Activated CD4-positive, CD25-positive, alpha-beta regulatory T cell (primary cell): ENCODE measurements at places on chromosomes 6 and 20.

DNA sequence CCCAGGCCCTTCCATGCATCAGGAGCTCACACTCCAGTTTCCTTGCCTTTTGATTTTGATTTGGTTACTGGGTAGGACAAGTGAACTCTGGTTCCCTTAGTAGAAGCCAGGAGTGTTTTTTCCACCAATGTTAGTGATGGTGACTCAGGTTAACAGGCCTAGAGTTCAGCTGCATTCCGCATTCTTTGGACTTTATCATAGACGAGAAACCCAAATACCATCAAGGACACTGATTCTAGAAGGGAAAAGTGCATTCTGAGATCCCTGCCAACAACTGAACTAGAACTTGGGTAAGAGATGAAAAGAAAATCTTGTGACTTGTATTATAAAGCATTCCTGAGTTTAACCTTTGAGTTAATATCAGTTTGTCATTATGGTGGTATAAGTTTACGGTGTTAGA lies 8.9 kb downstream of the GSS start:
- no peak for DNase-seq

DNA sequence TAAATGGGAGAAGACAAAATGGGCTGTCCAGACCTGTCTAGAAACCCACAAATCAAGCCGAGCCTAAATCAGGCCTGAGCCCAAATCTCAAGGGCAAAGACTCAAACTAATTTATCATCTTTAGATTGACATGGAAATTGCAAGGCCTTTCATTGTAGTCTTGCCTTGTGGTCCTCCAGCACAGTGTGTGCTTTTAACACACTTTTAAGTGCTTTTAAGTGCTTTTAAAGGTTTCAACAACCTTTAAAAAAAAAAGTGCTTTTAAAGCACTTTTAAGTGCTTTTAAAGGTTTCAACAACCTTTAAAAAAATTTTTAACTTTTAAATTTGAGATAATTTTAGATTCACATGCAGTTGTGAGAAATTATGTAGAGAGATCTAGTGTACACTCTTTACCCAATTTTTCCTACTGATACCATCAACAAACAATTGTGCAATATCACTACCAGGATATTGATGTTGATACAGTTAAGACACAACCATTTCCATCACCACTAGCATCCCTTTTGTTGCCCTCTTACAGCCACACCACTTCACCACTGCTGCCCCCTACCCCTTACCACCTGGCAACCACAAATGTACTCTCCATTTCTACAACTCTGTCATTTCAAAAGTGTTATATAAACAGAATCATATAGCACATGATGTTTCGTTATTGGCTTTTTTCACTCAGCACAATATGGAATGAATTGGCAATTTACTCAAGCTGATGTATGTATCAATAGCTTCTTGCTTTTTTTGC lies 23.1 kb upstream of the DCBLD1 start:
- DNase-seq = no peak

GRCh38 chr20:61847420-61847748 lies 218.3 kb downstream of the TAF4 start:
- DNase-seq = no peak

GRCh38 chr20:3716195-3716834 lies 3.9 kb upstream of the SIGLEC1 start:
- no peak for DNase-seq

DNA sequence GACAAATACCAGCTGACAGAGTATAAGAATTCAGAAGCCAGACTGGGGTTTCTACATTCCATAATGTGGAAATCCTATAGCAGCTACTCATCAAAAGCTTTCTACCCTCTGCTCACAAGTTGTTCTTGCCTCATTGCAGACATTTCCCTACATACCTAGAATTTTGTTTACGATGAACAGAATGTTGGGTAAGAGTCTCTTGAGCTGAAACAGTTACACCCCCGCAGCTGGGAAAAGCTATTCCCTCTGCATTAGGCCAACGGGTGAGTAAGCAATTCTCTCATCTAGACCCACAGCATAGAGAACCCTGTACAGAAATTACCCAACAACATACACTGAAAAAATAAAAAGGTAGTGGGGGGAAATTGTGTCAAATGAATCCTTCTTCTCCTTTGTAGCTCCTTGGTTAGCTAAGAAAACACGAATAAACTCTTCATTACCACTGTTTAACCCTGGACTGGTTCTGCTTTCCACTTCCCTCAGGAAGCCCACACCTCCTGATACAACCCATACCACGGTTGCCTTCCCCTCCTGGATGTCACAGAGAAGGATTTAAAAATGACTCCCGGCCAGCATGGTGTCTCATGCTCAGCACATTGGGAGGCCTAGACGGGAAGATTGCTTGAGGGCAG lies 215.0 kb upstream of the SHLD1 start:
- DNase-seq = no peak

- no peak for DNase-seq
Measured at GRCh38 chr6:3506751-3507383, 50.0 kb upstream of the SLC22A23 start.

DNA sequence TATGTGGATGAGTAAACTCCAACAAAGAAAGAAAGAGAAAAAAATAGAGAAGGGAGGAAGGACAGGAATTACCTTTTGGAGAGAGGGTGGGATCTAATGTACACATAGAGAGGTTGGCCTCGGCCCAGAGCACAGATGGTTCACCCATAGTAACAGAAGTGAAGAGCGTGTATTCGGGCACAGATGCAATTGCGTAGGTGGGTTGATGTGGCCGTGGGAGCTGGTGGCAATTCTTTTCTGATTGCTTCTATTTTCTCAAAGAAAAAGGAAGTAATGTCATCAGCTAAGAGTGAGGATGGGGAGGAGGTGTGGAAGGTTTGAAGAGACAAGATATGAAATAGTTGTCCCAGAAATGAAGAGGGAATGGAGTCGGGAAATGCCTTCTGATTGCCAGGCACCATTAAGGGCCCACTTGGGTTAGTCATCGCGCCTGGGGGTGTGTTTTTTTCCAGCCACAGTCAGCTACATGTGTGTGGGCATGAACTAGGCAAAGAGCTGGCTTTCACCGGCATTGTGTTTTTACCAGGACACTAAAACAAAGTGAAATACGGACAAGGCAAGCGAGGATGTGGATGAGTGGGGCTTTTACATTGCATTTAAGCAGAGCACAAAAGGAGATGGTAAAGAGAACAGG lies 158.7 kb downstream of the SYNE1 start:
- no peak for DNase-seq

- no peak for DNase-seq
Measured at GRCh38 chr6:106512968-106513574, 116.2 kb downstream of the RTN4IP1 start.

DNA sequence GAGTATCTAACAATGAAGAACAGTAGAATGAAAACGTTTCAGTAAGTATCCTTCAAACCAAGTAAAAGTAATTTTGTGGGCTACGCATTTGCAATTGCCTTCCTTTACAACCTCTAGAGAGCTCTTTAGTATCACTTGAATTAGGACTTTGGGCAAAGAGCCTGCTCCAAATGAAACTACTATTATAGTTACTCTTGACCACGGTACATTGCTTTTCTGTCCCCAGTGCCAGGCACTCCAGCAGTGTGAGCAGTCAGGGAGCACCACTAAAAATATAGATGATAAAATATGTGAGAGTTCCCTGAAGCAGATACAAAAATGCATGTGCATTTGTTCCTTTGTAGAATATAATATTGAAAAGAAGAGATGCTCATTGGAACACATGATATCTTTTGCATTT lies 450.1 kb upstream of the MANEA start:
- no peak for DNase-seq

DNA sequence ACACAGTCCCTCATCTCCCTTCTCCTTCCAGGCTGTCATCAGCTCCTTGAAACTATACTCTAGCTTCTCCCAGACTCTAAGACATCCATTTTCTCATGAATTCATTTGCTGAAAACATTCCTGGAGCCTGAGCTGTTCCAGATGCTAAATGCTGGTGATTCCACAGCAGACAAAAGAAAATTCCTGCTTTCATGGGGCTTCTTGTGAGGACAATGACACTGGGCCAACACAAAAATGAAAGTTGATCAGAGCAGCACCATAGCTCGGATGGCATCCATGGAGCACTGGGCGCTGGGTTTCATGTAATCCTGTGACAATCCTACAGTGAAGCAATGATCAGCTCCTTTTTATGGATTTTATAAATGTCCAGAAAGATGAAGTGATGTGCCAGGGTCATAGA lies 47.4 kb upstream of the STX16 start:
- no peak for DNase-seq

DNA sequence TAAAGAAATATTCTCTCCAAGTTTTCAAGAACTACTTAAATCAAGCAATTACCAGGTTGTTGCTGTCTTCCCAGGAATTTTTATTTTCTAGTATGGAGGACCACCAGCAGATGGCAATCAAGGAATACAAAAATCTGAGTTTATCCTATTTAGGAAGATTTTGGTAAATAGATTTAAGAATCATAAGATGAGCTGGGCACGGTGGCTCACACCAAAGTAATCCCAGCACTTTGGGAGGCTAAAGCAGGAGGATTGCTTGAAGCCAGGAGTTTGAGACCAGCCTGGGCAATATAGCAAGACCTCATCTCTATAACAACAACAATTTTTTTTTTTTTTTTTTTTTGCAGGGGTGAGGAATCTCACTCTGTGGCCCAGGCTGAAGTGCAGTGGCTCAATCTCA lies 19.3 kb upstream of the SEC63 start:
- DNase-seq = no peak

DNA sequence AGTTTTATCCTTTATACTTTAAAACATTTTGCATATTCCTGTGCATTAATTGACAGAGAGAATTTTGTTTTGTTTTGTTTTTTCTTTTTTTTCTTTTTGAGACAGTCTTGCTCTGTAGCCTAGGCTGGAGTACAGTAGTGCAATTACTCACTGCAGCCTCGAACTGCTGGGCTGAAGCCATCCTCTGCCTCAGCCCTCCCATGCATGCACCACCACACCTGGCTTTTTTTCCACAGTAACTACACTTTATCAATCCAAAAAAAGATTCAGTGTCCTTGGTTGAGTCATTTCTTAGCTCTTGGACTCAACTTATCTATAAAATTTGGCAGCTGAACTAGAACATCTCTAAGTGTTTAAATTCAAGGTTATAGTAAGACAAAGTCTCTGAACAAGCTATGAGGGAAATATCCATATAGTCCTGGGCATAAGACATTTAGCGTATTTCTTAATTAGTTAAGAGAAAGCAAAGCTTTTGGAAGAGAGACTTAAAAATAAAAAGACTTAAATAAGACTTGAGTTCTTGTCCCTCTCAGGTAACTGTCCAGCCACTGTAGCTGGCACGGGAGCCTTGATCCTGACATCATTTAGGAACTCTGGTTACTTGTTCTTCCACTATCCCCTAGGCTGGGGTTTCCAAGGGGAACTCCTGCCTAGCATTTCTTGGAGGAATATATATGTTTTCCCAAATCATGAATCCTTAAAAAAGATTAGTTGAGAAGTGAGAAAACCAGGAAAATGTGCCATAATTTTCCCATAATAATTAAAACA lies 300.1 kb downstream of the HACE1 start:
- no peak for DNase-seq

DNA sequence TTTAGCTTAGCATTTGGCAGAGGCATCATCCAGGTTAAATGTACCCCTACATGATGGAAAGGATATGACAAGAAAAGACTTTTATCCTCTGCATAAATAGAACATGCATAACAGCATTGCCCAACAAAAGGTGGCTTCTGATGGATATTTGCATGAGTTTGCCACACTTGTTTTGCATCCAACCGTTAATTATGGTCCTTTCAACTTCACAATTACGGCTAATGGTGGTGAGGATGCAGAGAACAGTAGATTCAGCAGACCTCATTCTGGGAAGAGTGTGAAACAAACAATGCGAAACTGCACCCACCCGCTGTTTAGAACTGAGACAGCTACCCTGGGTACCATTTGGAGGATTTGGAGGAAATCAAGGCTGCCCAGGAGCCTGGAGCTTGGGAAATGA lies 690.9 kb upstream of the CHD6 start:
- DNase-seq = no peak

- DNase-seq = no peak
Measured at GRCh38 chr20:59163631-59164530, at the start of gene ZNF831. ZNF831 (plus strand) TSS chr20:59163821; CDS start chr20:59191020, 27,199 bp downstream.

GRCh38 chr6:169828176-169828575 lies 76.8 kb downstream of the ERMARD start:
- no peak for DNase-seq

DNA sequence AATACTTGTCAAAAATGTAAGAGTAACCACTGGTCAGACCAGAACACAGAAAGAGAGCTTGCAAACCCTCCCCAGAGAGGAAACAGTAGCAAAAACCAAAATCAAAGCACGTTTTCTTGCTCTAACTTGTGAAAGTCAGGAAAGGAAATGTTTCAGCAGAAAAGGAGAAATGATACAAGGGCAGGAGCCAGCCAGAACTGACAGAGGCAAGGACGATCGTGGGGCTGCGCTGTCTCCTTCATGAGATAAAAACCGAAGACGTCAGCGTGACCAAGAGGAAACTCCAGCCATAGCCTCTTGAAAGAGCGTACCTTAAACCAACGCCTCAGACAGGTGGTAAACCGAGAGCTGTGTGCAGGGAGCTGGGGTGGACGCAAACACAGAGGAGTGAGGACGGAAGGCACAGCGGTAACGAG lies 27.5 kb downstream of the LAMA5 start:
- DNase-seq = no peak

DNA sequence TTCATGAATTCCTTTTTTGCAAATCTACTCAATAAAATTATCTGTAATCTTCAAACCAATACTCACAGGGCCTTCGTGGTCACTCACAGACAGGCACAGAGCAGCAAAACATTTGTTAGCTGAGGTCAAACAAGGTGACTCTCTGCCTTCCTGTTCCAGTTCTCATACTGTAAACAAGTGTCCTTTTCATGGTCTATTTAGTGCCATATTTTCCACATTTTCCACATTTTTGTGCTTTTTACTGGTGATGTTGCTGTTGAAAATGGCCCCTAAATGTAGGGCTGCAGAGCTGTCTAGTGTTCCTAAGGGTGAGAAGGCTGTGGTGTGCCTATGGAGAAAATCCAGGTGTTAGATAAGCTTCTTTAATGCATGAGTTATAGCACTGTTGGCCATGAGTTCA lies 133.1 kb upstream of the COL21A1 start:
- DNase-seq = no peak

GRCh38 chr20:21352703-21353102 lies 44.6 kb downstream of the NKX2-4 start:
- no peak for DNase-seq

DNA sequence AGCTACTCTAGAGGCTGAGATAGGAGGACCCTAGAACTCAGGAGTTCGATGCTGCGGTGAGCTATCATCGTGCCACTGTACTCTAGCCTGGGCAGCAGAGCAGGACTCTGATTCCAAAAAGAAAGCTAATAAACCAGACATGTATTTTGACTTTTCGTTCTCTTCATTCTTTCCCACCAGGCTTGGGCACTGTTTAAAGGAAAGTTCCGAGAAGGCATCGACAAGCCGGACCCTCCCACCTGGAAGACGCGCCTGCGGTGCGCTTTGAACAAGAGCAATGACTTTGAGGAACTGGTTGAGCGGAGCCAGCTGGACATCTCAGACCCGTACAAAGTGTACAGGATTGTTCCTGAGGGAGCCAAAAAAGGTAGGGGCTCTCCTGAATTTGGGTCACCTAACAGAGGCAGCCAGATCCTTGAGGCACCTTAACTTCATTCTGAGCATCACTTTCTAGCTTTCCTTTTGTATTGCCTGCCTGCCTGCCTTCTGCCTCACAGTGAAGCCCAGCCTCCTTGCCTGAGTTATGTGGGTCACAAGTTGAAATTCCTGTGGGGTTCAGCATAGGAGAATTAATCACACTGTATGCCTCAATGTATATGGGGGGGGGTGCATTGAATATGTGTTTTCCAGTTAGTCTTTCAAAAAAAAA lies 3.2 kb downstream of the IRF4 start:
- DNase-seq = no peak

GRCh38 chr6:78110641-78111040 lies 457.8 kb downstream of the MEI4 start:
- DNase-seq = no peak

- DNase-seq = no peak
Measured at GRCh38 chr6:43368259-43369160, 937 bp downstream of the ZNF318 start.
